ENCODE measurements at places on chromosomes 13 and 19.

GRCh38 chr13:42614436-42615035, 40.6 kb downstream of the TNFSF11 start:
- DNase-seq, result no peak

- DNase-seq, result no peak
Measured at GRCh38 chr19:54729416-54730188, 5.4 kb downstream of the KIR3DL3 start.

DNA sequence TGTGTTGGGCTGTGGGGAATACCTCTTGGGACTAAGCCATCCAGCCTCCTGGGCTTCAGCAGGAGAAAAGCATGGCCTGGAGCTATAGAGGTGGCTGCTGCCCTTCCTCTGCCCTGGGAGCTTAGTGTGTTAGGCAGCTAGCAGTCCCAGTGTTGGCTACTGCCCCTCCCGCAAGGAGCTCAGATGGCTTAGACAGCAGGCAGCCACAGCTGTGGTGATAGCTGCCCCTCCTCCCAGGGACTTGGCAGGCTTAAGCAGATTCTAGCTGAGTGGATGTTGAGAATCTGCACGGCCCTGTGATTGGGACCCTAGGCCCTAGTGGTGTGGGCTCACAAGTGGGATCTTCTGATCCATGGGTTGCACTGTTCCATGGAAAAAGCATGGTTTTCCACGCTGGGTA, 264.5 kb downstream of the TDRD3 start:
- DNase-seq, result no peak

DNA sequence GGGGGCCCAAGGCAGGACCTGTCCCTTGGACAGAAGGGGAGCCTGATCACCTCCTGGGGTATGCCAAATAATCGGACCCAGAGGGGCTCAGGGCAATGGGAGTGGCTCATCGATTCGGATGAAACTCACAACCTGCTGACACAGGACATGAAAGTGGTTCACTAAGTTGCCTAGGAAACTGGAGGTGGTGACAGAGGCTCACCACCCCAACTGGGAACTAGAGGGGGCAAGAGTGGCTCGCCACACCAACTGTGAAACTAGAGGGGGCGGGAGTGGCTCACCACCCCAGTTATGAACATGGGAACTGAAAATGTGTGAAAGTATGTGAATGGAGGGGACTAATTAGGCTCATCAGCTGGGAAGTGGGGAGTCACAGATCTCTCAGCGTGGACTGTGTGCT, 46.3 kb upstream of the ZNF737 start:
- no peak for DNase-seq

All from thoracic aorta (tissue), 2 donors.